ENCODE measurements at places on chromosomes 1 and 21. TPM values are rescaled to one million over a fixed set of nuclear protein-coding genes. Genes with fewer than 3 reads are reported as not detected.
A peak's percentile ranks its signal among the peaks of the same experiment; 100 is the strongest.

DNA sequence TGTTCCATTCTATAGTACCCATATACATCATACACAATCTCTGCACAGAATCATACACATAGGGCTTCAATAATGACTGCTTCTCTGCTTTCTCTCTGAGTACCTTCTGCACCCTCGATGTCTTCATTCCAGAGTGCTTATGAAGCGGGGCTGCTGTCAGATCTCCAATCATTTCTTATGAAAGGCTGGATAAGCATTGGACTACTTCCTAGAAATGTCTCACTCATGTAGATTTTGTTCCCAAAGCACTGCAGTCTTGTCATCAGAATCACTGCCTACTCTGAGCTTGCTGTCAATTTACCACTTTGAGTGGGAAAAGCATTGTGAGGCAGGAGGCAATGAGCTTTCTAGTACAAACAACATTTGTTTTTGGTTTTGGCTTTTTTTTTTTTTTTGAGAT lies 179.0 kb downstream of the SLC35F3 start:
- no peak for DNase-seq

DNA sequence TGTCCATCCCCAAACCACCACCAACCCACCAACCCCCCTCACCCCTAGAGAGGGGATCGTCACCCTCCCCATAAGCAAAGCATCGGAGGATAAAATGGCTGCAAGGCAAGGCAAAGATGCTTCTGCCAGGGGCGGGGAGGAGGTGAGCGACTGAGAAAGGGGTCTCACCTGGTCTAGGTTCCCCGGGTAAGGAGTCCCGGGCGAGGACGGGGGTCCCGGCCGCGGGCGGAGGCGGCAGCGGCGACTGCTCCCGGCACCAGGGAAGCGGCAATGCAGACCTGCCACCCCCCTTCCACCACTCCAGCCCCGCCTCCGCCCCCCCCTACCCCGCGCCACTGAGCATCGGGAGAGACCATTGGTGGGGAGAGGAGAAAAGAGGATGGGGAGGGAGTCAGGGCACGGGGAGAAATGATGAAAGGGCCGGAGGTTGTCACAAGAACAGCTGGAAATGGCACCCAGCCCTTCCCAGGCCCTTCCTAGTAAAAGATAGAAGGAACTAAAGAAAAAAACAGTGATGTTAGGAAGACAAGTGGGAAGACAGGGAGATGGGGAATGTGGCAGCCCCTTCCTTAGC lies at the start of gene SV2A:
Gene SV2A, minus strand, starts transcription at position 274 of the 574 bp plus-strand sequence. CDS start 4,004 bp downstream, outside the sequence.
- peak; percentile 73 for DNase-seq

DNA sequence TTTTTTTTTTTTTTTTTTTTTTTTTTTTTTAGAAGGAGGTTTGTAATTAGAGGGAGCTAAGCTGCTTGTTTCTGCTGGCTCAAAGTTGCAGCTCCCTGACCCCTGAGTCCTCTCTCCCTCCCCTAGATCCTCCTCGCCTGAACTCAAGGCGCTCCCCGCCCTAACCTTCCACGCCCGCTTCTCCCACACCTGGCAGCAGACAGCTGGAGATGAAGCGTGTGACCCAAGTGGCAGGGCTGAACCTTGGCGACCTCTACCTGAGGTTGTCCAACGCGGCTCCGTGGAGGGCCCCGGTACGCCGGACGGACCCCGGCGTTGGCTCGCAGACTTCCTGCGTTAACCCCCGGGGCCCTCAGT lies 795 bp downstream of the NGF start:
- DNase-seq: no peak

- peak; percentile 96 for DNase-seq
Measured at GRCh38 chr1:109041621-109042468, at the start of gene WDR47. Gene WDR47, minus strand, starts transcription at chr1:109042102. Its CDS starts 18,590 bp downstream, at chr1:109023512.

- DNase-seq: no peak
Measured at GRCh38 chr21:21158376-21158918, 160.2 kb downstream of the NCAM2 start.

- no peak for DNase-seq
Measured at GRCh38 chr1:66416295-66416694, 117.7 kb upstream of the SGIP1 start.

- DNase-seq: peak; percentile 13
Measured at GRCh38 chr1:30109853-30110252, 613.5 kb downstream of the MATN1 start.

GRCh38 chr21:45948576-45949141 lies 32.9 kb upstream of the COL6A1 start:
- DNase-seq: no peak

DNA sequence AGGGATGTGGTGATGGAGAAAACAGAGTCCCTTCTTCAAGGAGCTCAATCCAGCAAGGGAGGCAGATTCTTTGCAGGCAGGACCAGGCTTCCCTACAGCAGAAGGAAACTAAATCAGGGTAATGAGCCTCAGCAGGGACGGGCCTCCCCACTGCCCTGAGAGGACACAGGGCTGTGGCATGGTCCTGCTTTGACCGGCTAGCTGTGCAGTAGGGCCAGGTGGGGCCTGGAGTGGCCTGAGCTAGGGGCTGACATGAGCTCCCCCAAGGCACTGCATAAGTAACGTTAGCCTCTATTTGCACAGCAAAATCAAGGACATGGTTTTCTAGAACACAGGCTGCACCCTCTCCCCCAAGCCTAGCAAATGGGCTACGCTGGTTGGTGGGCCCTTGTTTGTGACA lies 162.9 kb downstream of the RYR2 start:
- DNase-seq: no peak

DNA sequence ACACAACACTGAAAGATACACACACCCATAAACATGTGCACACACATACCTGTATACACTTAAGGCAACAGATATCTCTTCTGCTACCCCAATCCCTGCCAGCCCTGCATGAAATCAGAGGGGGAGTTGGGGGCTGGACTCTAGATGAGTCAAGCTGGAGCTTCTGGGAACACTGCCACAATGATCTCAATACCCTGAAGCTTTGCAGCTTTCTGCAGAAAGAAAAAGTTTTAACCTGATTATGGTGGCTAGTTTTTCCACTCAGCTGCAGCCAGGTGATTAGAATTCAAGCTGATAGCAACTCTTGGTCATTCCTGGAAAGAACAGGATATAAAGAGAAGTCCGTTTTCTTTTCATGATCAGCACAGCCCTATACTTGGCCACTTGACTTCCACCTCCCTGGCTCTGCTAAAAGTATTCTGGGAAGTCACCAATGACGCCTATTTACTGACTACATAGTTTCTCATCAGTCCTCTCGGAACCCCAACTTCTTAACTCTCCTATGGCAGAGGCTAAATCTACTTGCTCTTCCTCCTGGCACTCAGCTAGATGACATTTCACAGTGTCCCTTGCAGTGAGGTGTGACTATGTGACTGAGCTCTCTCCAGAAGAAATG lies 20.7 kb upstream of the DNASE2B start:
- peak; percentile 92 for DNase-seq

- DNase-seq: no peak
Measured at GRCh38 chr21:42460391-42461184, 35.4 kb downstream of the RSPH1 start.

DNA sequence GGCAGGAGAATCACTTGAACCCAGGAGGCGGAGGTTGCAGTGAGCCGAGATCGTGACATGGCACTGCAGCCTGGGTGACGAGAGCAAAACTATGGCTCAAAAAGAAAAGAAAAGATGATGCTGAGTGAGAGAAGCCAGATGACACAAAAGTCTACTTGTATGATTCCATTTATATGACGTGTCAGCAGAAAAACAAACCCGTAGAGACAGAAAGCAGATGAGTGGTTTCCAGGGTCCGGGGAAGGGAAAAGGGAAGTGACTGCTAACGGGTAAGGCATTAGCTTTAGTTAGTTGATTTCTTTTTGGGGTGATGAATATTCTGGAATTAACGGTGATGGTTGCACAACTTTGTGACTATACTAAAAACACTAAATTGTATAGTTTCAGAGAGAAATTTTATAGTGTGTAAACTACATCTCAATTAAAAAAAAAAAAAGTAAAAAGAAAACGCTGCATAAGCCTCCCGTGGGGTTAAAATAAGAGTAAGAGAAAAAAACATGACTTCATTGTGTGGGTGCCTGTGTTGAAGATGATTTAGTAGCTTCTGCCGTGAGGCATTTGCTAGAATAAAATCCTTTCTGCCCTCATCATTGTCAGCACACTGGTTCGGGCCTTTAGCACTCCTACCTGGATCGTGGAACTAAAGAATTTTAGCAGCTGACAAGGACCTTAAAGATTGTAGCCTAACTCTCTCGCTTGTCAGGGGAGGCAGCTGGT lies 24.7 kb upstream of the ATP5PO start:
- peak; percentile 82 for DNase-seq

DNA sequence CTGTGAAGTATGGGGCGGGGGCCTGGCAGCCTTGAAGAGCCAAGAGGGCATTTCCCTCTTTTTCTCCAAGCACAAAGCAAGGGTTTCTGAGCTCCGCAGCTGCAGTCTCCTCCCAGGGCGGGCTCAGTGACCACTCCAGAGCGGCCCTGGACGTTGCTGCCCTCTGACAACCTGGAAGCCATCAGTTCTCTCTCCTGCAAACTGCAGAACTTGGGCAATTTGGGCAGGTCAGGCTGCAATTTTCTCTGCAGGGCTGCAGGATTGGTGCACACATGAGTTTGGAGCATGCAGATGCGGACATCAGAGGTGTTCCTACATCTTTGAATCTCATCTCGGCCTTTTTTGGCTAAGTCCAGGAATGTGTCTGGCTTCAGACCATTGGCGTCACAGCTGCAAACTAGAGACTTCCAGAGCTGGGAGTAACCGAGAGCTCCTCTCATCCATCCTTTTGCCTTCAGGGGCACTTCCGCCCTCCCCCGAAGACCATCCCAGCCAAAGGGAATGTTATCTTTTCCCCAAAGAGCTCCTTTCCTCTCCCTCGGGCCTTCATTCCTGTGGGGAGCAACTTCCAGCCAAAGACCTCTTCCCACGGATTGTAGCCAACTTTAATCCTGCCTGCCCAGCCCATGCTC lies 139.6 kb upstream of the WNT4 start:
- DNase-seq: no peak

DNA sequence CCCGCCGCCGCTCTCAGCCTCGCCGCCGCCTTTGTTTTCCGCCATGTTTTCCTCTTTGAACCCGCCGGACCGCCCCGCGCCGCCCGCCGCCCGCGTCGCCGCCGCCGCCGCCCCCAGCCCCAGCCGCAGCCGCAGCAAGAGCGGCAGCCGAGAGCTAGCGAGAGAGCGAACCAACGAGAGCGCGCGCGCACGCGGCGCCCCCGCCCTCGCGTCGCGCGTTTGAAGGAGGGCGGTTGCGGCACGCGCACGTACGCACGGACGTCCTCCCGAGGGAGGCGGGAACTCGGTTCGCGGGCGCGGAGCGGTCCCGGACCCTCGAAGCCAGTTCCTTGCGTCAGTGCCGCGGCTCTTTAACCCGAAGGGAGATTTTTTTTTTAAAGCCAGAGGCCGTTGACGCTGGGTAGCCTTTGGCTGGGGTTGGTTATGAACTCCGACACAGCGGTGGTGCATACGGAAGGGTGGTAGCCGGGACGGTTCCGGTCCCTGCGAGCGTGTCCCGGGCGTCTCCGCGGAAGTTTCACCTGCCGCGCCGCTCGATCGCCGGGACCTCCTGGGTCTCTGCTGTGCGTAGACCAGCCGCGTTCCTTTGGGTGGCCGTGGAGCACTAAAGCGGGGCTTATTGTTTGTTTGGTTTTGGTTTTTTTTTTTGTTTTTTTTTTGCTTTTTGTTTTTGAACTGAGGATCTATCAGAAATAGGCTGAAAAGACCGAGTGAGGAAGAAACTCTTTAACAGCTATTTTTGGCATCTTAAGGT lies at the start of gene TRIM33:
Gene TRIM33, minus strand, starts transcription at position 172 of the 754 bp plus-strand sequence. Its CDS starts 127 bp downstream, at position 45.
- peak; percentile 95 for DNase-seq

- DNase-seq: peak; percentile 1
Measured at GRCh38 chr1:50458507-50458906, 35.3 kb upstream of the DMRTA2 start.

DNA sequence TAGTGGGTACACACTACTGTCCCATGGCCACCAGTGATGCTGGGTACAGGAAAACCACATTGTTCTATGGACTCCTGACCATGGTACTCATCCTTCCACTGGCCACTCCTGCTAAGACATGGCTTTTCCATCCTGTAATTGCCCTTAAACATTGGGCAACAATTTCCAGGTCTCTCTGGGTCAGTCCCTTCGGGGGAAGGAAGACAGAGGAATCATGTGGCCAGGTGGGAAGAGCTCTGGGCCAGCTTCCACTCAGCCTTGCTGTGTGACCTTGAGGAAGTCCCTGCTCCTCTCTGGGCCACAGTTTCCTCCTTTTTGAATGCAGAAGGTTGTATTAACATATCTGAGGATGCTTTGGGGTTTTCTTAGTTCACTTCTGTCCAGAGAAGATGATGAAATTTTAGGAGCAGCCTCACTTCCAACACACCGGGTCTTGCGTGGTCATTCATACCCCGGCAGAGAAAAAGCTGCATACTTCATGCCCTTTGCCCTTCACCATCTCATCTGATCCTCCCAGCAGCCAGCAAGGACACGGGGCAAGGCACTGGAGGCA lies 50.8 kb downstream of the SRRM1 start:
- no peak for DNase-seq

- DNase-seq: no peak
Measured at GRCh38 chr1:21716169-21716568, 47.0 kb upstream of the RAP1GAP start.

DNA sequence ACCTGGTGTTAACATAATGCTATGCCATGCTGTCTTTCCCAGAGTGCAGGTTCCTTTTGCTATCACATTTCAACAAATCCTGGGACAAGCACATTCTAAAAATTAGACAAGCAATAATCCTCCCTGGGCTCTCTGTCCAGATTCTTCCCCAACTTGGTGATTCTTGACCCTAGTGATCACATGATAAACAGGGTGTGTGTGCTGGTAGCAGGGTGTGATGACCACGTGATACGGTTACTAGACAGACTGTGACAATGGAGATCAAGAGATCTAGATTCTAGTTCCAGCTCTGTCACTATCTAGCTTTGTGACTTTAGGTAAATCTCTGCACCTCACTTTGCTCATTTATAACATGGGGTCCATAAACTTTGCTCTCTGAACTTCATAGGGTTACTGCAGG lies 61.9 kb upstream of the HSD17B7 start:
- no peak for DNase-seq

GRCh38 chr21:26067836-26068594 lies 102.6 kb downstream of the APP start:
- no peak for DNase-seq

DNA sequence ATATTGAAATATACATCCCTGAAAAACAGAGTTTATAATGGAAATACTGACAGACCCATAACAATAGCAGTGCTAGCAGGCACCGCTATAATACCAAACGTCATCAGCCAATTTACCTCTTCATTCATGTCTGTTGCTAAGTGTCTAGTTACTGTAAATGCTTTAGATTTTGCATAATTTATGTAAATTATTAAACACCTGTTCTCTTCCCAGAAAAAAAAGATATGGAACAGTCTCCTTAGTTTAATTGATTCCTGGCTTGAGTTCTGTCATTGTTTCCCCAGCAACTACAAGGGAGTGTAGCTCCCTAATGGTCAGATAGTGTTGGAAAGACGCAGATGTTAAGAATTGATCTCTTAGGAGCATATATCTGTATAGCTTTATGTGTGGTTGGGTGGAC lies 817.9 kb upstream of the ADGRL2 start:
- DNase-seq: no peak

Gene NUP210L
- polyA plus RNA-seq: 0.07 TPM

Gene PIGC
- 28.2 TPM for polyA plus RNA-seq

Gene CACNA1S
- polyA plus RNA-seq: 41.8 TPM
